GM12891 (cell line): ENCODE measurements at places on chromosomes 13 and 19.

GRCh38 chr19:51415187-51415586 is 2.3 kb downstream of the SIGLEC10 start:
- no peak for DNase-seq

DNA sequence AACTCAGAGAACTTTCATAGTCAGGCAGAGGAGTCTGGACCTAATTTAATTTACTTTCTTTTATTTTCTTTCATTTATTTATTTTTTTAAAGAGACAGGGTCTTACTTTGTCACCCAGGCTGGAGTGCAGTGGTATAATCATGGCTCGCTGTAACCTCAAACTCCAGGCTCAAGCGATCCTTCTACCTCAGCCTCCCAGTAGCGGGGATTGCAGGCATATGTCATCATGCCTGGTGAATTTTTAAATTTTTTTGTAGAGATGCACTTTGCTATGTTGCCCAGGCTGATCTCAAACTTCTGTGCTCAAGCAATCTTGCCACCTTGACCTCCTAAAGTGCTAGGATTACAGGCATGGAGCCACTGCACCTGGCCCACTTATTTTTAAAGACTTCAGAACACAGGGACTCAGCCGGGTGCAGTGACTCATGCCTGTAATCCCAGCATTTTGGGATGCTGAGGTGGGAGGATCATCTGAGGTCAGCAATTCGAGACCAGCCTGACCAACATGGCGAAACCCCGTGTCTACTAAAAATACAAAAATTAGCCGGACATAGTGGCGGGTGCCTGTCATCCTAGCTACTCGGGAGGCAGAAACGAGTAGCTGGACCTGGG is 50.6 kb downstream of the KLF5 start:
- DNase-seq, result no peak

DNA sequence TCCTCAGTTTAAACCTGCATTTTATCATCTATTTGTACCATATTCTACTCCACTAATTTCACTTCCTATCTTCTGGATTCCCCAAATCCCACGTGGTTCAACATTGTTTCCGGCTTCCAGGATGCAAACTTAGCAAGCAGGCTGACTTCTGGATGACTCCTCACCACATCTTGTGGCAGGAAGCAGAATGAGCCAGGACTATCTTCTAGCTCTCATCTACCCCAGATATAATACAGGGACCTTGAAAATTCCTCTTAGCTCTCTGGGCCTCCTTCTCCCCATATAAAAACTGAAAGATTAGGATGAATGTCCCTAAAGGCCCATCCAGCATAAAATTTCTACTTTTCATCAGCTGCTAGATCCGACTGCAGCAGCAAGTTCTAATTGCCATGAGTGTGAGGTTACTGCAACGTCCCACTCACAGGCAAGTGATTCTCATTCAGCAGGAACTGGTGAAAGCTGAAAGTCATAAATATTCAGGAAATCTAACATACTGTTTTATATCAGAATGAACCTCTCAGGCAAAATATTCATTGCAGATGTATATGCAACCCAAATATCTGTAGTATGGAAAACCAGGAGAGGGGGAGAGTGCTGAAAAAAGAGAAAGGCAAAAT is 93.4 kb downstream of the KCTD12 start:
- no peak for DNase-seq

GRCh38 chr13:39540929-39541605 is 61.9 kb downstream of the LHFPL6 start:
- DNase-seq, result no peak

DNA sequence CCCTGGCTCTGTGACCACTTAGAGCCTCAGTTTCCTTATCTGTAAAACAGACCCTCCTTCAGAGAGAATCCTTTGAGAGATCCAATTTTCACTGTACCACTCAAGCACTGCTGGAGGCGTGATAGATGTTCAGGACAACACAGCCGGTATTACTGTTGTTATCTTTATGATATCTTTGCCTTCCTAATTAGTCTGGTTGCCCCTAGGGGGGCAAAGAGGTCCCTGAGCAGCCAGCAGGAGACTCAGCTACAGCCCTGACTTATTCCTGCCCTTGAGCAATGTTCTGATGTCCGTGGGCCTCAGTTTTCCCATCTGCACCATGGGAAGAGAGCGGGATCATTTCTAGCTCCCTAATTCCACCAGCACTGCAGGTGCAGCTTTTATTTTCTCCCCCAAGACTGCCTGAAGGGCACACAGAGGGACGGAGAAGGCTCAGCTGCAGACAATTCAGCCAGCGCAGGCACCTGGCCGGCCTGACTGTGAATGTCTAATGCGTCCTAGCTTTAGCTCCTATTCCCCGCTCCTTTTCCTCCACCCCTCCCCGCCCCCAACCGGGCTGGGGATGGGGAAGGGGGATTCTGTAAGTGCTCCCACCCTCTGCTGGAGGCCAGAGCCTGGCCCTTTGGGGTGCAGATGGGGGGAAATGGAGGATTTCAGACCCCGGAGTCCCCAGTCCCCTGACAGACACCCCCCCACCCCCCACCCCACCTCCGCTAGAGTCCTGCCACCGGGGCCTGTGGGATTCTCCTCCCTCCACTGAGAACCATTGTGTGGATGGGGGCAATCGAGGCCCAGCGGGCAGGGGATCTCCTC is 16.2 kb downstream of the TLE5 start:
- DNase-seq, result no peak

- peak; percentile 75 for DNase-seq
These were observed 5.5 kb upstream of the ZNF428 start for GRCh38 chr19:43624933-43625332.

DNA sequence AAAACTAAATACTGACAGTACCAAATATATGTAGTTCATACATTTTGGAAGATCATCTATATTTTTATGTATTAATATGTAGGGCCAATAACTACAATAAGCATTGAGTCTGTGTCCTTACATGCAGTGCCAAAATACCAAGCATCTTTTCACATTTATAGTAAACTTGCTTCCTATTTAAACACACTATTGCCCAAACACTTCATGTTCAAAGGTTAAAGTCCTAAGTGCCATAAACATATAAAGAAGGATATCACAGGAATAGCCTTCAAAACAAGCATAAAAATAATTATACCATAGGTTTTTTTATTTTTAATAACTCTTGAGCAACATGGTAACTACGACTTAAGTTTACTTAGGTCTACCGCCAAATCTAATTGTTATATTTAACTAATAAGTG is 27.1 kb downstream of the EXOSC8 start:
- no peak for DNase-seq

GRCh38 chr13:97653443-97654140 is 219.6 kb downstream of the RAP2A start:
- no peak for DNase-seq

GRCh38 chr13:53050151-53050550 is 21.5 kb downstream of the OLFM4 start:
- no peak for DNase-seq

DNA sequence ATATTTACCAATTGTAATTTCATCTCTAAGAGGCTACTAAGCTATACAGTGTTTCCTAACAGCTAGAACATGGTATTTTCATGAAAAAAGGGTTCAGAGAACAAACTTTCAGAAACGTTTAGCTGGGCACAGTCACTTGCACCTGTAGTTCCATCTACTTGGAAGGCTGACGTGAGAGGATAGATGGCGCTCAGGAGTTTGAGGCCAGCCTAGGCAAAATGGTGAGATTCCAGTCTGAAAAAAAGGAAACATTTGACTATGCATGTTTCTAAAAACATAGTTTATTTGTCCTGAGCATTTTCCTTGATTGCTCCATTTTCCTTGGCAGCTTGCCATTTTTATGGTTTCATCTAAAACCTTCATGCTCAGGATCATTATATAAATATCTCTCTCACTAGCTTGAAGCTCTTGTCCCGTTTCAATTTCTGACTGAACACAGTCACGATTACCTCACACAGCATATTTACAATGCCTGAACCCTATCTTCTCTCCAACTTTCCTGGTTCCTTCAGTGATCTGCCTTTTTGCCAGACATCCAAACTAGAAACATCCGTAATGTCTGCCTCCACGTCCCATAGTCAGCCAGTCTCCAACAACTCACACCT is 200.8 kb downstream of the RGCC start:
- DNase-seq, result no peak

DNA sequence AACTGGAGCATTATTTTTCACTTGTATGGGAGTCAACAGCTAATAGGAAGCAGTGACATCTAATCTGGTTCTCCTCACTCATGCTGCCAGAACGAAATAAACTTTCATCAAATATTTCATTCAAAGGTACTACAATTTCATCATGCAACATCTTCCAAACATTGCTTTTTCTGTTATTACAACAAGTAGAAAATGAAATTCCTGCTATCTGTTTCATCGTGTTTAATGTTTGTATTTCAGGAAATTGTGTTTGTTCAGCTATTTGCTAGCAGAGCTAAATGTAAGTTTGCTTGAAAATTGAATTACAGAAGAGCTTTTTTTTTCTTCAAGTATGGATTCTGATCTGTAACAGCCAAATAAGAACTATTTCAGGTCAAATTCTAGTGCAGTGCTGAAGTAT is 90.1 kb downstream of the SLITRK6 start:
- DNase-seq, result no peak

- no peak for DNase-seq
These were observed 23.0 kb downstream of the ZNF101 start for GRCh38 chr19:19691683-19692082.

GRCh38 chr19:7078008-7078407 is 8.5 kb downstream of the ZNF557 start:
- DNase-seq, result no peak

DNA sequence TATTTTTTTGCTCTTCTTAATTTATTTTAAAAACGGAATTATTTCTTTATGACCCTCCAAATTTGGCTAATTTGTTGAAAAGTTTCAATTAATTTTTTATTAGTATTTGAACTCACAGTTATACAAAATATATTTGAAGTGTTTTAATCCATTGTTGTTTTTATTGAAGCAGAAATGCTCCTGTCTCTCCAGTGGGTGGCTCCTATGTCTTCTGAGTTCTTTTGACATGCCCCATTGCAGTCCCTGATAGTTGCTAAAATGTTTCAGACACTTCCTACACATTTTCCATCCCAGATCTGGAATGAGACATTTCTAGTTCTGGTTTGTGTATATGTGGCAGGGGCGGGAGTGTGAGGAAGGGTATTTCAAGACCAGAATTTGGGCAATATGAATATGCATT is 579.4 kb upstream of the PRR20A start:
- no peak for DNase-seq

DNA sequence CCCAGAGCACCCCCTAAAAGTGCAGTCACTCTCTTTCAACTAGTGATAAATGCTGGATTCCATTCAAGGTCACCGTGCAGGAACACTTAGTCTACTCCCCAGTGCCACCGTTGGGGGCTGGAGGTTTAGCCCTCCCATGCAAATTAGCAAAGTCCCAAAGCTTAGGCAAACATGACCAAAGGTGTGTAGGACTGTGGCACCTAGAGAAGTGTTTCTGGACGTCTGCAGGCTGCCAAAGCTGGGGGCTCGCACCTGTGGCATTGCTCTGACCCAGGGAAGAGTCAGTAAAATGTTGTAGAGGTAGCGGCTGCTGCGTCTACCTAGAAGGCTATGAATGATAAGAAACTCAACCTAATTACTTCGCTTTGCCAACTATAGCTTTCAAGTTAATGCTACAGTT is 13.9 kb downstream of the COL4A1 start:
- DNase-seq, result no peak

GRCh38 chr13:27549406-27549981 is 70.8 kb downstream of the LNX2 start:
- DNase-seq, result no peak

- DNase-seq, result no peak
These were observed 298.5 kb downstream of the GPC6 start for GRCh38 chr13:93525087-93525486.

GRCh38 chr19:51010066-51010795 is 8.8 kb upstream of the KLK8 start:
- no peak for DNase-seq

- DNase-seq, result no peak
These were observed at the start of gene LAIR1 for GRCh38 chr19:54364775-54365257. Gene LAIR1, minus strand, starts transcription at chr19:54364931. Its CDS starts 127 bp downstream, at chr19:54364804.

DNA sequence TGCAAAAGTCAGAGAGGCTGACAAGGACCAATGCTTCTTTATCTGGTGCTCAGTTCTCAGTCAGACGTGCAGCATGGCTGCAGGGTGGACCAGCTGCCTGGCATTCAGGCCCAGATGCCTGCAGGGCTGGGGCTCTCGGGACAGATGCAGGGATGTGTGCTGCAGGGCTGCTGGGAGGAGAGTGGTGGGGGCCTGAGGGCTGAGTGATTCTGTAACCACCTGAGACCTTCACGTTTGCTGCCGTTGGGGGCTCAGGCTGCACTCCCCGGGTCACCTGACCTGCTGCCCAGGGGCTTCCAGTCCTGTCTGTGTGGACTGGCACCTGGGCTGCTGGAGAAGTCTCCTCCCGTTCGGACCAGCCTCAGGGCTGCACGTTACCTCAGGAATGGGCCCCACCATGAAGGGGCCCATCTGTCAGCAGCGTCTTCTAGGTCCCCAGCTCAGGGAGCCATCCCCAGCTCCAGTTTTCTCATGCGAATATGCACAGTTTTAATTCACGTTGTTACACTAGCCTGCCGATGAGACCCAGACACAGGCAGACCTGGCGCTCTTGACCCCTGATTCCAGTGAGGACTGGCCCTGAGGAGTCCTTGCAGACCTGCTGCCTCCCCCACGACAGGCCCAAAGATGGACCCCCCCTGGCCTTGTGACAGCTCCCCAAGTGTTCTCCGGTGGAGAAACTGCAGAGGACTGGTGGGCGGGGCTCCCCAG is 16.9 kb downstream of the KCTD15 start:
- no peak for DNase-seq
